Central memory CD4-positive, alpha-beta T cell (primary cell): ENCODE measurements at places on chromosomes 1 and 21.
A peak's percentile ranks its signal among the peaks of the same experiment; 100 is the strongest.

DNA sequence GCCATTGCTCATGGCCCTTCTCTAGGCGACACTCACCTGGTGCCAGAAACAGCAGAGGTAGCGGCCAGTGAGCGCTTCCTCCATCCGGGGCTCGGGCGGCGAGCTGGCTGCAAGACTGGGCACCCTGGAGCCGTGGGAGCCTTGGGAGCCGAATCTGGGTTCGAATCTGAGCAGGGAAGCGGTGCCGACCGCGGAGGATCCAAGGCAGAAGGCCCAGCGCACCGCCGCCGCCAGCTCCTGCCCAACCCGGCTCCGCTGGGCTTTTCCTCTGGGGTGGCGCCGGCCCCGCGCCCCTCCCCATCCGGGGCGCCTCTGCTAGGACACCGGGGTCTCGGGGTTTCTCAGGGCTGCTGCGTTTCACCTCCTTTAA is 1.7 kb upstream of the PRDM16 start:
- DNase-seq: no peak

GRCh38 chr21:38295997-38296764 is 39.4 kb downstream of the KCNJ15 start:
- no peak for DNase-seq

- no peak for DNase-seq
These were observed 34.1 kb downstream of the TRIT1 start for GRCh38 chr1:39849203-39849602.

- no peak for DNase-seq
These were observed 155.9 kb downstream of the HIVEP3 start for GRCh38 chr1:41762777-41763176.

DNA sequence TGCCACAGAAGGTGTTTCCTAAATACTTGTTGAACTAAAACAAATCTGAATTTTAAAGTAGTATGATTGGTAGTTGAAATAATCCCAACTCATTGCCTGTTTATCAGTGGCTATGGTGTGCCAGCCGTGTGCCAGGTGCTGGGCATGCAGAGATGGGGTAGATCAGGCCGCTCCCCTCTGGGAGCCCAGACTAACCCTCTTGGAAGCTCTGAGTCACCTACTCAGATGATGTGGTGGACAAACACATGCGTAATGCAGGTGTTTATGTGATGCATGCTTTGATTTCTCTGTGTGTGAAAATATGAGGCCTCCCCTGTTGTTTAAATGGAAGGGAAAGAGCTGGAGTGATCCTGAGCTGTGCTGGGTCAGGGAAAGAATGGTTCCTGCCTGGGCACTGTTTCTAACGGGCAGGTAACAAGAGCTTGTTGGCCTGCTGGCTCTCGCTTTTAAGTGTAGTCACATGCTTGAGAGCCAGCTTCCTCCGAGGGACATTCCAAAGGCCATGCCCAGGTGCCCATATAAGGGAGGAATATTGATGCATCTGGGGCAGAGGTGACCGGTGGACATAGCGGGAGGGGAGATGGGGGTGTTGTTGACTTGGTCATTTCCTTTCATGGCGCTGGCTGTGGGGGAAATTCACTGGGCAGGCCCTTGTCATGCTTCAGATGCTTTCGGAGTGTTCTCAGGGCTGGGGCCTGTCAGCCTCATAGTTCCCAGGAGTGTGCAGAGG is 10.2 kb downstream of the MFN2 start:
- no peak for DNase-seq

DNA sequence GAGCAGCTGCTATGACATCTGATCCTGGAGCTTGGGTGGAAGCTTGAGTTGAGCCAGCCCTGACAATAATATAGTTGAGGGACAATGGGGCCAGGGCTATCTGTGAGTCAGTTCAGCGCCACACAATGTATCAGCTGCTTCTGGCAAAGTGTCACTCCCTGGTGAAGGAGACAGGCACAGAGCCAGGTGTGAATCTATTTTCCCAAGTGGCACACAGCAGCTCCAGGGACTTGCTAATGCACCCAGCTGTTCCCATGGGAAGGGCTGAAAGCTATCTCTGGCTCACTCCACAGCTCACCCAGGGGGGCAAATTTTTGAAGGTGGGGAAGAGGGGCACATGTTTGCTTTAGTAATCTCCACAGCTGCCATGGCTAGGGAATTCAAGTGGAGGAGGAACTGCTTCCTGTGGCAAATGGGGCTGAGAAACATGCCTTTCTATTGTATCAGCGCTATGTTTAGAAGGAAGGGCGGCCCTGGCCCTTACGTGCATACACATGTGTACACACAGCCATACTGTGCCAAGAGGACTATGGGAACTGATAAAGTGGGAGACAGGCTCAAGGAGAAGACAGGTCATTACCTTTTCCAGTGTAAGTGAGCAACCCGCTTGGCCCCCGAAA is 2.2 kb downstream of the CYB5R1 start:
- no peak for DNase-seq

- DNase-seq: no peak
These were observed 895 bp upstream of the PDZK1 start for GRCh38 chr1:145708063-145708462.

DNA sequence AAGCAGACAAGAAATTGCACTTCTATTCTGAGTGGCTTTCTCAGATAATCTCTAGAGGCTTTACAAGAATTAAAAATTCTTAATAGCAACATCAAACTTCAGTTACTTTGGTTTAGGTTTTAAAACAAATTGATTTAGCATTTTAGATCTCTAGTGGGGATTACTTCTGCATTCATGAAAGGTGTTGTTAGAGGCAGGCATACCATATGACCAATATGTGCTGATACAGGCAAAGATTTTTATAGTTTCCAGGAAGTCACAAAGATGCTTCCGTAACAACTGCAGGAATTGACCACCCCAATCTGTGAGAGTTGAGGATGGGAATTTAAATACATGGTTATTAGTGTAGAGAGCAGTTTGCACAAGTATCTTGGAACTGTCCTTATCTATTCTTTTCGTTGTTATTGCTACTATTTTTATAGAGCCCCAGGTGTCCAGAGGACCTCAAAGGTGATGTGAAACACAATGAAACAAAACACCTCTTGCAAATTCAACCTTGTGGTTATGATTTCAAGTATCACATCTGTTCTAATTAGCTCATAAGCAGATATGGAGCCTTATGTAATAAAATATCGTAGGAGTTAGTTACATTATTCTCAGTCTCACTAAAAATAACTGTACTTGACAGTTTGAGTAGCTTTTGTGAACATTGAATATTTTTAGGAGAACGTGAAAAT is 512.7 kb upstream of the ADGRL4 start:
- DNase-seq: no peak

- DNase-seq: no peak
These were observed 658.6 kb downstream of the AMY1C start for GRCh38 chr1:104408268-104408667.

DNA sequence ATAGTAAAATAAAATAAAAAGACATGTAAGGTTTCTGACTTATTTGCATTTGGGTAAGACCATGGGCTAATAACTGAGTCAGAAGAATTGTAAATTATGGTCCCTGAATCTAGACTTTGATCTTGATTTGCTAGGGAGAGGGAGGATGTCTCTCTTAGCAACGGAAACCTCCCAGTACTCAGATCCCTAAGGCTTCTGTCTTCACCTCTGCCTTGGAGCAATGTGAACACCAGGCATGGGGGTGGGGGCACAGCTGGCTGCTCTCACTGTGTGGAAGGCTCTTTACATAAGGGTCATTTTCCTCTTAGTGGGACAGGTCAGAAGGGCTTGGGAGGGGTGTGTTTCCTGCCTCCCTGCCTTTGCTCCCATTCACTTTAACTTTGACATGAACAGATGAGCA is 17.0 kb upstream of the TMEM54 start:
- DNase-seq: no peak

DNA sequence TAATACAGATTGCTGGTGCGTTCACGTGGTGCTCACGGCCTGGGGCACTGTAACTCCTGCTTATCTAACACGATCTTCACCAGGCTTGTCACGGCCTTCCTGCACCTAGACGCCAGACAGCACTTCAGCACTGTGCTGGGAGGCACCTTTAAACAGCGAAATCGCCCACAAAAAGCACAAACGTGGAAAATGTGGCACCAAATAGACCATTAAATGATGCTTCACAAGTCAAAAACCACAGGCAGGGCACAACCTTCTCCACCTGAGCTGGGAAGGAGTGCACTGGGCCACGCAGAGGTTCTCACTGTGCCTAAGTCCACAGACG is 20.0 kb downstream of the IBA57 start:
- peak; percentile 78 for DNase-seq

DNA sequence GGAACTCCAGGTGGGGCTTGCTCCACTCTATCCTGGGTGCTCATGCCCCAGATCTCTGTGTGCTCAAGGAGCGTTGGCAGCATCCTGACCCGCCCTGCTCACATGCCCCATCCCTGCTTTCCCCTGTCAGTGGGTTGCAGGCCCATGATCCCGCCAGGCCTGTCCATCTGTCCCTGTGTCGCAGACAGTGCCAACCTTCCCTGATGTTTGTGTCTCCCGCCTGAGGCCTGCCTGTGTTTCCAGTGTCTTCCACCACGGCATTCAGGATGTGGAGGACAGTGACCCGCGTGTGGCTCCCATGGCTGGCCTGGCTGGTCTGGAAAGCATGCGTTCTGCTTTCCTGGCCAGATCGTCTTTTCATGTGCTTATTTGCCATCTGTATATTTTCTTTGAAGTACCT is 82.9 kb downstream of the PCBP3 start:
- DNase-seq: no peak

GRCh38 chr1:151347523-151348246 is 633 bp upstream of the RFX5 start:
- DNase-seq: no peak

DNA sequence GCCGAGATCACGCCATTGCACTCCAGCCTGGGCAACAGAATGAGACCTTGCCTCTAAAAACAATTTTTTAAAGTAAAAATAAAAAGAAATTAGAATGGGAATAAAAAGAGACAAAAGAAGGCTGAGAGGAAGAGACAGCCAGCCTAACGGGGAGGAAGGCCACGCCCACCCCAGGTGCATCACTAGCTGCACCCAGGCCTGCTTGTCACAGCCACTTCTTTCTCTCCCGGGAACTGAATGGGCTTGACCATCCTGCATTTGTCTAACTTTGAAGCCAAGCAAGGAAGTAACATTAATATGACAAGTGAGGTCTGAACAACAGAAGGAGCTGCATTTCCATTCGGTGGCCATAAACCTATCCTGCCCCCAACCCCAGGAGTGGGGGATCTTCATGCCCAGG is 20.8 kb upstream of the EFNA1 start:
- no peak for DNase-seq

DNA sequence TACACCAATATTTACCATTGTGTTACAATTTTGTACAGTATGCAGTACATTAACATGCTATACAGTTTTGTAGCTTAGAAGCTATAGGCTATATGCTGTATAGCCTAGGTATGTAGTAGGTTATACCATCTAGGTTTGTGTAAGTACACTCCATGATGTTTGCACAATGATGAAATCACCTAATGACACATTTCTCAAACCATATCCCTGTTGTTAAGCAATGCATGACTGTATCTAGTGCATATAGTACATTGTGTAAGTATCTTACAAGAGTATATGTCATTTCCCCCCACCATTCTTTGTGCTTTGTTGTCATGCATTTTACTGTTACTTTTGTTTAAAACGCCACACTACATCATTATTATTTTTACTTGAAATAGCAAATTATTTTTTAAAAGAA is 65.7 kb upstream of the RNF11 start:
- DNase-seq: no peak

DNA sequence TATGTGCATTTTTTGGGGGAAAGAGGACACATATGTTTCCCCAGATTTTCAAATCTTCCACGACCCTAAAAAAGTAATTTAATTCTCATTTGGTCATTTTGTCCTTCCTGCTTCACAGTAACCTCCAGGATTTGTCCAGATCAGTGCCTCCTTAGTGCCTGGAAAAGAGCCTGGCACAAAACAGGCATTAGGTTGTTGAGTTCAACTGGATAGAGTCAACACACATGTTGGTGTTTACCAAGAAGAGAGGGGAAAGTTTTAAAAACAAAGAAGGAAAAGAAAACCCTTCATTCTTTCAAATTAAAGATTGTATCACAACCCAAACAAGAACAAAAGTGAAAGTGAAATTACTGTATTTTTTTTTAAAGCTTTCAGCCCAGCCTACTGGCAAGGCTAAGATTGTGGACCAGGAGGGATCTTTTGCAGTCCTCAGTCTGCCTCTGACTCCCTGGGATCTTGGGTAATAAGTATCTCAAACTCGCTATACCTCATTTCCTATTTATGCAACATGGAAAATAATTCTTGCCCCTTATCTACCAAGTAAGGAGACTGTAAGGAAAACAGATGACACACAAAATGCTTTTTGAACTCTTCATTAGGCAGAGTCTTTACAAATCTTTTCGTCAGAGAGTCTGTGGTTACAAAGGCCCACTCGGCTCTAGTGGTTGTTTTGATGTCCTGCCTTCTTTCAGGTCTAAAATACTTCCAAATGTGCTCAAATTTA is 57.8 kb downstream of the ZNF281 start:
- peak; percentile 32 for DNase-seq

- no peak for DNase-seq
These were observed 1.8 kb downstream of the PTTG1IP start for GRCh38 chr21:44871576-44872269.

DNA sequence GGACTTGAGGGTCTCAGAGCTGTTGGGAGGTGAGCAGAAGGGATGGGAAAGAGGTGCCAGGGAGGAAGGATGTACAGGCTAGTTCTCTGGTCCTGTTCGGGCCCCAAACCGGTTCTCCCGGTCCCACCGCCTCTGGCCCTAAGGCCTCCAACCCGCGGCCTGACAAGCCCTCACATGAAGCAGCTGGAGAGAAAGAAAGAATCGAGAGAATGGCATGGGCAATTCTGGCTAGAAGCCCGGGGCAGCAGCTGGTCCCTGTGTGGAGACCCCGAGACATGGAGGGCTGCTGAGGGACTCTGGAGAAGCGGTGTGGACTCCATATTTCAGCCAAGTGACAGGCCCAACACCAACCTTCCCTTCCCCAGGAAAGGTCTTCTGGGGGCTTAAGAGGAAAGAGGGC is 730 bp downstream of the CDC42SE1 start:
- DNase-seq: no peak

GRCh38 chr21:26593800-26594199 is 20.7 kb upstream of the CYYR1 start:
- DNase-seq: no peak

- DNase-seq: no peak
These were observed 18.7 kb downstream of the MIER1 start for GRCh38 chr1:66943361-66943969.

DNA sequence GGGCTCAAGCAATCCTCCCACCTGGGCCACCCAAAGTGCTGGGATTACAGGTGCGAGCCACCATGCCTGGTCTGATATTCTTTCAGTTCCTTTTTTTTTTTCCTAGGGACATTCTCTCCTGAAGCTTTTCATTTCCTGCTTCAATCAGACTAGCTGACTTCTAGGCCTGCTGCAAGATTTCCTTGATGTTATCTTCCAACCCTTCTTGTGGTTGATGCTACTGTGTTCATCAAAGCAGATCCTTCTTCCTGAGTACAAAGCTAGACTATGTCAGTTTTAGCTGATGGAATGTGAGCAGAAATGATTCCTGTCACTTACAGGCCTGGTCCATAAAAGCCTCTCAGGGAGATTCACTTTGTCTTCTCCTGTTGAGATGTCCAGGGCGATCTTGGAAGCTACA is 146.4 kb downstream of the CDC7 start:
- DNase-seq: peak; percentile 25

- DNase-seq: no peak
These were observed 73.9 kb downstream of the RAP1GAP start for GRCh38 chr1:21594935-21595897.

GRCh38 chr1:160834945-160835565 is 27.6 kb downstream of the CD244 start:
- peak; percentile 56 for DNase-seq

- no peak for DNase-seq
These were observed 498.7 kb downstream of the AMY1C start for GRCh38 chr1:104248385-104248784.
